ENCODE measurements at places on chromosomes 12 and 14.

GRCh38 chr14:32560209-32560857 lies 231.2 kb downstream of the AKAP6 start:
- peak; percentile 85 for DNase-seq

DNA sequence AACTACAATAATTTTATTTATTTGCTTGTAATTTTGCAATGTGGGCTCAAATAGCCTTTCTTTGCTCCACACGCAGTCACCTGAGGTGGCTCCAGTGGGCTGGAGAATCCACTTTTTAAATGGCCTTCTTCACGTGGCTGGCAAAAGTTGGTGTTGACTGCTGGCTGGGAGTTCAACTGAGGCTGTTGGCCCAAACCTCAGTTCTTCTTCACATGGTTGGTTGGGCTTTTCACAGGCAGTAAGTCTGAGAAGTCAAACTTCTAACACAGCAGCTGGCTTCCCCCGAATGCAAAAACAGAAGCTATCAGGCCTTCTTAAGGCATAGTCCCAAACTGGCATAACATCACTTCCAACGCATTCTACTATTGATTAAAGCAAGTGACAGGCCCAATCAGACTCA lies 2.1 kb upstream of the OXA1L start:
- DNase-seq, result no peak

DNA sequence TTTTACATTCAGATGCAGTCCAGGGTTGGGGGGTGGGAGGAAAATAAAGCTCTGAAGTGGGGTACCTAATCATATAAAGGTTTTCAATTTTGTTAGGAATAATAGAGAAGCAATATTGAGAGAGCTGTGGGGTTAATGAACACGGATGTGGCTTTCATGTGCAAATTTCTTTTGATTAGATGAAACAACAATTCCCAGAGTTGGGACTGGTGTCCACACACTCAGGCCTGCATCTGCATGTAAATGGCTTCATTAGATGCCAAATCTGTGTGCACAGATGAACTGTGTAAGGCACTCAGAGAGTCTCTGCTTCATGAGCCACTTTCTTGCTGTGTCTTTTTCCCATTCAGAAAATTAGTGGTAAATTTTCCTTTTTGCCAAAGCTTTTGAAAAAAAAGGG lies 377.1 kb upstream of the NOVA1 start:
- no peak for DNase-seq

GRCh38 chr14:51482102-51482501 lies 169.6 kb upstream of the FRMD6 start:
- DNase-seq, result no peak

- DNase-seq, result no peak
Observed at GRCh38 chr14:69260190-69260860, 367 bp downstream of the GALNT16 start.

DNA sequence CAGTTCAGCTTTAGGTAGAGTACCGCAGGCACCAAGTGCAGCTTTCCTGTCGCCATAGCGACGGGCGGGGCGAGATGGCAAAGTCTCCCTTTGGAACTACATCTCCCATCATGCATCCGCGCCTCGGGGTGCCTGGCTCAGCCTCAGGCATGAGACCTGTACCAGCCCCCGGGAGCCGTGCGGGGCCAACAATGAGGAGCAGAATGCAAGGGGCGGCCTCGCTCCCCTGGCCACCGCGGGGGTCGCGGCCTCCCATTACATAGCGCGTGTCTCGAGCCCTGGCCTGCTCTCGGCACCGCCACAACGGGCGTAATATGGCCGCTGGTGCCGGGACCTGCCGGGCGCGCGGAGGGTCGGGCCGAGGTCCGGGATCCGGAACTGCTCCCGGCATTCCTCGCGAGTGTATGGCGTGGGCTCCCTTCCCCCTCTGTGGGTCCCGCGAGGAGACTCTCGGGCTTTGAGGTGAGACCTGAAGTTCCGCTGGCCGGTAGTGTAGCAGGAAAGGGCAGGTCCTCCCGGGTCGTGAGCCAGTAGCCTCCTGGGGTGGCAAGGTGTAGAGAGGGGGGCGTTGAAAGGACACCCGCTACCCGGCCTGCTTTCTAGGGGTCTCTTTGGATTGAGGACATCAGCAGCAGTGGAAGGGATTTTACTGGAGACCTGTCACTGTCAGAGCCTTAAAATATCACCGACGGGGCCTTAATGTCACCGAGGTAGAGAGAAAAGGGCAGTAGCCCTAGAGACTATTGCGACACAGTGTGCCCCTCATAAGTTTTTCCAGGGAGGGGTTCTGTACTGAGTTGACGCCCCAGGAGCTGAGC lies at the start of gene THTPA:
THTPA (plus strand) TSS at position 390 of the 818 bp plus-strand sequence. CDS start 487 bp downstream, outside the sequence.
- DNase-seq, result peak; percentile 89

- DNase-seq, result no peak
Observed at GRCh38 chr12:108399514-108399913, 60.4 kb upstream of the CMKLR1 start.

- DNase-seq, result no peak
Observed at GRCh38 chr12:131561051-131561450, 149.8 kb upstream of the SFSWAP start.

- no peak for DNase-seq
Observed at GRCh38 chr14:98728024-98728423, 544.0 kb downstream of the BCL11B start.

DNA sequence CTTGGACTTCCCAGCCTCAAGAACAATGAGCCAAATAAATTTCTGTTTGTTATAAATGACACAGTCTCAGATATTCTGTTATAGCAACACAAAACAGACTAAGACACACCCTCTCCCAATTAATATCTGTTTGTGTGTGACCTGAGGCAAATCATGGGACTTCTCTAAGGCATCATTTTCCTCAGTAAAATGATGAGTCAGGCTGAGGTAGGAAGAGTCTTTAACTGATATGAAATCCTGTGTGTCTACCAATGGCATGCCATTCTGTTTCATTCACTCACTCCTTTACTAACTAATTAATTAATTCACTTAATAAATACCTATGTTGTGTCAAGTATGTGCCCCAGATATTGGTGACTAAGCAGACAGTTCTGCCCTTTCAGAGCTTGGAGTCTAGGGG lies 258.4 kb upstream of the CRY1 start:
- no peak for DNase-seq

GRCh38 chr12:28776220-28776619 lies 372.9 kb upstream of the FAR2 start:
- no peak for DNase-seq

GRCh38 chr12:2666846-2667245 lies 127.9 kb upstream of the FKBP4 start:
- no peak for DNase-seq

- peak; percentile 73 for DNase-seq
Observed at GRCh38 chr12:3046441-3047200, 30.6 kb upstream of the TSPAN9 start.

- no peak for DNase-seq
Observed at GRCh38 chr12:563787-564298, 99.4 kb downstream of the NINJ2 start.

GRCh38 chr12:71474791-71475190 lies 35.2 kb downstream of the LGR5 start:
- no peak for DNase-seq

DNA sequence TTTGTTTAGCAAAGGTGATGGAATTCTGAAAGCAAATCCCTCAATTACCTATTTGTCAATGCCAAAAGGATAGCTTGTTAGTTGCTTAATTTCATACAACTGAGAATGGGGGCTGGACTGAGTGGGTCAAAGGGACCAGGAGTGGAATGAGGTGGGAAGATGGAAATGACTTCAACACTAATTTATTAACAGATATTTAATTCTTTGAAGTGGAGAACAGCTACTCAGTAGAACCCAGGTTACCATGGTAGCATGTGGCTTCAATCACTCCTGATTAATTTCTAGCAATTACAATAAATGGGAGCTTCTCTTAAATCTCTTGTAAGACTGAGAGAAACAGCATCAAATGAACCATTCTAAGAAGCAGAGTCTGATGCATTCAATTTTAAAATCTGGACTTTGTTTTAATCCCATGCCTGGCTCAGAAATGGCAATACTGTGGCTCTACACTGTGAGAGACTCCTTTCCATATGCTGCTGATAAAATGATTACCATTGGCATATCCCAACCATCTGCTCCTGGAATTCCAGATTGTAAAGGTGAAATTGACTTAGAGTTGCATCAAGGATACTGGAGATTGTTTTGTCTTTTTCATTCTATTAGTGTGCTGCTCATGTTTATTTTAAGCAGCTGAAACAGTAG lies 607.8 kb downstream of the SNAPC1 start:
- DNase-seq, result no peak

DNA sequence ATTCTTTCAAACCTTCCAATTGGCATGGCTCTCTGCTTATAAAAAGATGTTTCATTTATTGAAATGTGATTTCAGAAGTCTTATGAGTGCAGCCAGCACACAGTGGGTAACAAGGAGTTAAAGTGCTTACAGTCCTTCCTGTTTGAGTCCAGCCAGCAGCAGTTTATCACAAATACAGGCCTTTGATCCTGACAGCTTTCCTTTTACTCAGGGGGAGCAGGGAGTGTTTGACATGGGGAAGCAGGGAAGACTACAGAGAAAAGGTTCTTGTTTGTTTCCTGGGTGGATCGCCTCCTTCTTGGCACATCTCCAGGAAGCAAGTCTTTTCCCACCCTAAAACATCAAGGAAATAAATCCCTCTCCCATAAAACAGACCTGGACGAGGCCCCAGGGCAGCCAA lies 216.1 kb downstream of the MSRB3 start:
- DNase-seq, result no peak

DNA sequence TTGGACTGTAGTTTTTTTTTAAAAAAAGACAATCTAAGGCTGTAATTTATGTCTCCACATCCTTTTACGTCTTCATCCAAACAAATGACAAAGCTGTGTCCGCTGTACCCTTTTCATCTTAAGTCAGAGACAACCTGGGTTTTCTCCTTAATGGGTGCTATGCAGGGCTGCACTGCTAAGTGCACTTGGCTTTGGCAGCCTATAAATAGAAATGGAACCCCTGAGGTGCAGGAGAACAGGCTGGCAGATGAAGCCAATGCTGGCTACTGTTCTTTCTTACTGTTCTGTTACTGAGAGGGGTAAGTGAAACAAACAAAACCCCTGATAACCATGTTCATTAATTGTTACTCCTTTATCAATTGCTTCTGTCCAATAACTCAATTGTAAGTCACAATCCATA lies 47.1 kb upstream of the KICS2 start:
- DNase-seq, result no peak

GRCh38 chr14:87600240-87600639 lies 392.7 kb downstream of the GALC start:
- DNase-seq, result no peak

GRCh38 chr14:105999361-106000028 lies 473.1 kb downstream of the TMEM121 start:
- no peak for DNase-seq

- no peak for DNase-seq
Observed at GRCh38 chr12:105256921-105257320, 20.9 kb upstream of the APPL2 start.

DNA sequence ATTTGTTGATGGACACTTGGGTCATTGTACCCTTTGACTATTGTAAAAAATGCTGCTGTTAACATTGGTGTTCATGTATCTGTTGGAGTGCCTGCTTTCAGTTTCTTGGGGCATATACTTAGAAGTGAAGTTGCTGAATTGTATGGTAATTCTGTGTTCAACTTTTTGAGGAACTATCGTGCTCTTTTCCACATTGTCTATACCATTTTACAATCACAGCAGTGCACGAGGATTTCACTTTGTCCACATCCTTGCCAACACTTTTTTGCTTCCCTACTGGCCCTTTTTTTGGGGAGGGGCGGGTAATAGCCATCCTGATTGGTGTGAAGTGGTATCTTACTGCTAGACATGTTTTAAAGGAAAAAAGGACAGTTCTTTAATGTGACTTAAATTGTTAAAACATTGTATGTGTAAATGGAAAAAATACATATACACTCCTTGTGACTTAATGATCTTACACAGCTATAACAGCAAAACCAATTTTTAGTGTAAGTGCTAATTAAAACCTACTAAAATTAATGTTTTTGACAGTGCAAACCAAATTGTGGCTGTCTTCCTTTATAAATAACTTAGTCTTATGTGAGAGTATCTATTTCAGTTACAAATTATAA lies 52.7 kb downstream of the WNK1 start:
- DNase-seq, result no peak

DNA sequence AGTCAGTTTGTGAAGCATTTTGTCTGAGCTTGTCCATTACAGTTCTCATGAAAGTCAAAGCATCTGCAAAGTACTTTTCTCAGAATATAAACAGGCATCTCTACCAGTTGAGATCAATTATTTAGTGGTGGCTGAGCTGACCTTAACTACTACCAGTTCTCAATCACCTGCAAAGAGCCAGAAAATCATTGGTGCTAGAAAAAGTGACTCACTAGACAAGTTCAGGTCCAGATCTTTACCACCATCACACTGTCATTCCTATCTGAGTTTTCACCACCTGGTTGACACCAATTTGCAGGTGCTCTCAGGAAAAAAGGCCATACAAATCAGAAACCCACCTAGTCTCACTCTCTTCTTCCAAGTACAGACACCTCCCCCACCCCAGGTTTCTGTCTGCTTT lies 33.3 kb downstream of the ITPR2 start:
- DNase-seq, result no peak

DNA sequence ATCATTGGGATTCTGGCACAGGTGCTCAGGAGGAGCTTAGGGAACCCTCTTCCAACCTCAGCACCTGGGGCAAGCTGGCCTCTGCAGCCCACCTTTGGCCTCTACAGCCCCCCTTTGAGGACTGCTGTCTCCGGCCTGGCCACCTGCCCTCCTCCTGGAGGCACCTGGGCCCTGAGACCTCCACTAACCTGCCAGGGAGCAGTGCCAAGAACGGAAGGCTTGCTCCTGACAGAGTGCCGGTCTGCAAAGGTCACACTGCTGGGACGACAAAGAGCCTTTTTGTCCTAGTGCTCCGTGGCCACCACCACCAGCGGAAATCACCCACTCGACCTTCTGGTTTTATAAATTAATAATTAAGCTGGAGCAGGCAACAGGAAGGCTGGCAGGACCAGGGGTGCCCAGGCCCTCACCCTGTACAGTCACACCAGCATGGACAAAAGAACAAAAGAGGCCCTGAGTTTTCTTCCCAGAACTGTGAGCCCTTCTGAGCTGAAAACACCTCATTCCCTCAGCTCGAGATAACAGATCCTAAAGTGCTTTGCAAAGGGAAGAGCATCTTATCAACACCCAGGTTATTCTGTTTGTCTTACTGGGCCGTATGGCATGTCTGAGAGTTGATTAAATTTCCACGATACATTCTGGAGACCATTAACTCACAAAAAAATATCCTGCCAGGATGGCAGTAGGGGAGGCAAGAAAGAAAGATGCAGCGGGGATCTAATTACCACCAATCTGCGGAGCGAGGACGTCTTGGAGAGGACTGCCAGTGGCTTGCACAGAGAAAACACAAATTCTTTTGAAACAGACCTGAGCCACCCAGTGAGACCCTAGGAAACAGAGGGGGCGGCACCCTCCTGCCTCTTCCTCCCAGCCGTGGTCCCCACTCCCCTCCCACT lies 8.2 kb downstream of the TESC start:
- DNase-seq, result no peak

DNA sequence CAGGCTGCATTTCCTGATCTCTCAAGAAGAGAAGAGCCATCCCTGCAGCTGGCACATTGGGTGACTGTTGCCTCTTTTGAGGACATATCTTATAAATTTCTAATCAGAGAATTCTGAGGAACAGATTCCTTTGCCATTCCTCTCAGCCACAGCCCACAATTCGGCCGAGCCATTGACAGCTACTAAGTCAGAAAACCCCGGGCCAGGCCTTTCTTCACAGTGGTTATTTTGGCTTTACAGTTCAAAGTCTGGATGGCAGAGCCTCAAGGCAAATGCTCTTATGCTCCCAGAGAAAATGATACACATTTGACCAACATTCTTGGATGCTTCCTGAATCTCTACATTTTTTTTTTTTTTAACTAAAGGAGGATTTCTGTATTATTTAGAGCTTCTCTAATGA lies 138.4 kb upstream of the FRMD6 start:
- no peak for DNase-seq

- peak; percentile 56 for DNase-seq
Observed at GRCh38 chr12:124125203-124125871, 152.3 kb downstream of the ZNF664 start.
